NCI-H1436 (cell line): ENCODE measurements at places on chromosomes 13 and 19.

DNA sequence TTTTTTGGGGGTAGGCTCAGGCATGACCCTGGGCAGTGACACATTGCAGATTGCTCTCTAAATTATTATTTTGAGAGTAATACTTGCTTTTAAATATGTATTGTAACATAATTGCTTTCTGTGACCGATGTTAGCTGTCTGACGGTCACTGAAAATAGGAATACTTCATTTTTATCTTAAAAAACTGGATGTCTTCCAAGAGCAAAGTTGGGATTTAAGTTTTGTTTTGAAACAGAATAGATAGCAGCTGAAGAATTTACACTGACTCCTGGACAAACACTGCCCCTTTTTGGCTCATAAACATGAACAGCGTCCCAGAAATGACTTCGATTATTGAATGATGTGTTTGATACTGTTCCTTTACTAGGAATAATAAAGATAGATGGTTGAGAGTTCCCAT lies 535.9 kb downstream of the GPC5 start:
- no peak for DNase-seq

DNA sequence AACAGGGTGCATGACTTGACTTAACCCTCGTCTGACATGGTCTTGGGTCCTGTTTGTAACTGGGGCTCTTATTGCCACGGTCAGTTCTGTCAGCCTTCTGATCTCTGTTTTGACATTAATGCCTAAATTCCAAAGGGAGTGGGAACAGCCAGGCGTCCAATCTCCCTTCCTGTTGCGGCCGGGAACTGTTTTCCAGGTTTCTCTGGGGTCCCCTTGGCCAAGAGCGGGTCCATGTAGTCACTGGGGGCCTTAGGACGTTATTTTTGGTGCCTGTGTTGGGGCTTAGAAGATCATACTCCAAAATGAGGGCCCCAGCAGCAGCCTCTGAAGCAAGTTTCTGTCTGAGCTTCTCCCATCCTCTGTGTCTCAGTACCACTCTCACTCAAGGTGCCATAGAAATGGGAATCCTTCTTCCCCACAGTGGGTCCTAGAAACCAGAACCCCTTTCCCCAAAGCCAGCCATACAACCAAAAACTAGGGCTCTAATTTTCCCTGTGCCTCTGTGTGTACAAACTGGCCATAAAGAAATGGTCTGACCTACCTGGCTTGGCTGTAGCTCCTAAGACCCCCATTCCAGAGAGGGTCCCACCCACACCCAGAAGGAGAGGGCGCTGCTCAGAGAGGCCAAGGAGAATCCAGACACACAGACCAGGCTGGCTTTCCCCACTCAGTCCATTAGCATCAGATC lies 50.4 kb downstream of the C13orf46 start:
- no peak for DNase-seq

DNA sequence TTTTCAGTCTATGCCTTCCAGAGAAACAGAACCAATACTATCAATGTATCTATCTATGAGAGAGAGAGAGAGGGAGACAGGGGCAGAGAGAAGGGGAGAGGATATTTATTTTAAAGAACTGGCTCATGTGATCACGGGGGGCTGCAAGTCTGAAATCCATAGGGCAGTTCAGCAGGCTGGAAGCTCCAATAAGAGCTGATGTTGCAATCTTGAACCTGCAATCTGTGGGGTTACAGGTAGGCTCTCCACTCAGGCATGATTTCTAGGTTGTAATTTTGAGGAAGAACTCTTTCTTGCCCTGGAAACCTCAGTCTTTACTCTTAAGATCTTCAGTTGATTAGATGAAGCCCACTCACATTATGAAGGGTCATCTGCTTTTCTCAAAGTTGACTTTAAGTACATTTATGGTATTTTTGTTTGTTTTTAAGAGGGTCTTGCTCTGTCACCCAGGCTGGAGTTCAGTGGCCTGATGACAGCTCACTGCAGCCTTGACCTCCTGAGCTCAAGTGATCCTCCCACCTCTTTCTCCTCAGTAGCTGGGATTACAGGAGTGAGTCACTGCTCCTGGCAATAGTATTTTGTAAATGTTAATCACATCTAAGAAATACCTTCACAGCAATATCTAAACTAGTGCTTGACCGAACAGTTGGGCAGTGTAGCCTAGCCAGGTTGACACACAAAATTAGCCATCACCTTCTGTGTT lies 376.4 kb downstream of the FGF9 start:
- no peak for DNase-seq

DNA sequence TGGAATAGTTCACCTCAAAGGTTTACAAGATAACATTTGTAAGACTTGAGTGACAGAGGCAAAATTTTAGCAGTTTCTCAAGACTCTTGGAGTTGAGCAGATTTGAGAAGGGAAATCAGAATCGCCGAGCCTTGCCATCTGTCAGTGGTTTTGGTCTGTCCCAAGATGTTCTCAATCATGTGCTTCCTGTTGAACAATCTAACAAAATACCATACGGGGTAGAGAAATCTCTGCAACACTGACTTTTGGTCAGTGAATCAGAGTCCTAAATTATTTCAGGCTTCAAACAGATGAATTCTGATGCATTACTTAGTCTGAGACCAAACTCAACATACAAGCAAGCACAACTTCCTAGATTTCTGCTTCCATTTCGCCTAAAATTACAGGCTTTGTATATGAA lies 3.8 kb downstream of the KCTD12 start:
- DNase-seq = no peak

DNA sequence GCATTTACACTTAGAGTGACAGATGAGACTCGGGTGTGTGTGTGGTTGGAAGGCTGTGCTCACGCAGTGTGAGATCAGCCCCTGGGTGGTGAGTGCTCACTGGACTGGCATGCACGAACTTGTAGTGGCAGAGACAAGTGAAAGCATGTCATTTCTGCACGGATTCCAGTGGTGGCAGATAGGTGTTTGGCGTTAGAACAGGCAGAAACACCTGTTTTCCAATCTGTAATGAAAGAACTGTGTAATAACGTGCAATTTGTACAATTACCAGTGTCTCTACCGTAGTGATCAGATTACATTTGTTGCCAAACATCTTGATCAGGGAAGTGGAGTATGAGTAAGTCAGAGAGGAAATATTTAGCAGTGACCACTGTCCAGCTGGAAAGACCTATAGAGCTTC lies 8.2 kb downstream of the LAMP1 start:
- DNase-seq = no peak

- no peak for DNase-seq
Measured at GRCh38 chr19:2327773-2328400, 499 bp downstream of the LSM7 start.

- DNase-seq = no peak
Measured at GRCh38 chr13:90950160-90950559, 397.3 kb upstream of the MIR17HG start.

- no peak for DNase-seq
Measured at GRCh38 chr19:35006342-35006998, 6.3 kb downstream of the GRAMD1A start.

DNA sequence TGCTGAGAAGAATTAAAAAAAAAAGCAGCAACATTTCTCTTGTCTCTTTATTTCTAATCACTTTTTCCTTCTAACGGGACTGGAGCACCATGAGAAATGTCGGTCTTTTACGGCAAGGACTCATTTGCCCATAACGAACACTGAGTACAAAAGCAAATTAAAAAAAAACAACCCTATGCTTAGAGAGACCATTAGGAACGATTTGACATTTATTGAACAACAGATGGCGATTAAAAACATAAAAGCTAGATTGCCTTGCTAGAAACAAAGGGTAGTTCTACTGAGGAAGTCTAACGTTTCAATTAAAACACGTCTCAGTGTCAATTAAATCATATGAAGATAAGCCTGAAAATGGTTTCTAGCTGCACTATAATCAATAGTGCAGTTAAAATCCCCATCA lies 51.1 kb downstream of the OLFM4 start:
- peak; percentile 26 for DNase-seq

DNA sequence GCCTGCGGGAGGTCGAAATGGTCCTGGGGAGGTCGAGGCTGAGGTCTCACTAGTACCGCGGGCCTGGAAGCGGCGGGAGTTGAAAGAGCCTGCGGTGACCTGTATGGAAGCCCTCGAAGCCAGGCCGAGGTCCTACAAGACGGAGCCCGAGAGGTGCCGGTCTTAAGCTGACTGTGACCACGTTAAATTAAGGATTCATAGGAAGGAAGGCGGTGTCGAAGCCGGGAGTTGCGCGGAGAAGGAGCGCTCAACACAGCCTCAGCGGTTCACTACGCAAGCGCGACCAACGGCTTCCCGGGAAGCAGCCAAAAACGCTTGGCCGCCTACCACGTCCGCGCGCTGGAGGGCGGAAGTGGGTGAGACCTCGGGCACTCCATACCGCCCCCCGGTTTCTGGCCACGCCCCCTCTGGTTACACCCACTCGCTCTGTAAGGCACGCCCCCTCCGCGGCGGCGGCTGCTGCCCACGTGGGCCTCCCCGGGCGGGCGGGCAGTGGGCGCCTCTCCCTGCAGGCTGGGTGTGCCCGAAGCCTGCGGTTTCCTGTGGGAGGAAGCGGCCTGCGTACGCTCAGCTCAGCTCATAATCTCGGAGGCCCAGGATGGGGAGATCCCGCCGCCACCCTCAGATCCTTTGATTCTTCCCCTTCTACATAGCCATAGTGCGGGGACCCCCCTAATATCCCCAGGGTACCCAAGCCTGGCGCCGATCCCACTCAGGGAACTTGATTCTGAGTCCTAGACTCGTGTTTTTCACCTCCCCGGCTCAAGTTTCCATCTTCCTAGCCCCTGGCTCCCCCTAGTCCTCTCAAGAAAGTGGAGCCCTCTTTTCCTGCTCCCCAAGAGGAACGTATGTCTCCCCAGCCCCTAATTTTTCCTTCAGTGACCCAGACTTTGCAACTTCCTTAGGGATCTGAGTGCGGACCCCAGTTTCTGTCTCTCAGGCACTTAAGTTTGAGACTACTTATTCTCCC lies 3.4 kb upstream of the EMP3 start:
- DNase-seq = peak; percentile 99

DNA sequence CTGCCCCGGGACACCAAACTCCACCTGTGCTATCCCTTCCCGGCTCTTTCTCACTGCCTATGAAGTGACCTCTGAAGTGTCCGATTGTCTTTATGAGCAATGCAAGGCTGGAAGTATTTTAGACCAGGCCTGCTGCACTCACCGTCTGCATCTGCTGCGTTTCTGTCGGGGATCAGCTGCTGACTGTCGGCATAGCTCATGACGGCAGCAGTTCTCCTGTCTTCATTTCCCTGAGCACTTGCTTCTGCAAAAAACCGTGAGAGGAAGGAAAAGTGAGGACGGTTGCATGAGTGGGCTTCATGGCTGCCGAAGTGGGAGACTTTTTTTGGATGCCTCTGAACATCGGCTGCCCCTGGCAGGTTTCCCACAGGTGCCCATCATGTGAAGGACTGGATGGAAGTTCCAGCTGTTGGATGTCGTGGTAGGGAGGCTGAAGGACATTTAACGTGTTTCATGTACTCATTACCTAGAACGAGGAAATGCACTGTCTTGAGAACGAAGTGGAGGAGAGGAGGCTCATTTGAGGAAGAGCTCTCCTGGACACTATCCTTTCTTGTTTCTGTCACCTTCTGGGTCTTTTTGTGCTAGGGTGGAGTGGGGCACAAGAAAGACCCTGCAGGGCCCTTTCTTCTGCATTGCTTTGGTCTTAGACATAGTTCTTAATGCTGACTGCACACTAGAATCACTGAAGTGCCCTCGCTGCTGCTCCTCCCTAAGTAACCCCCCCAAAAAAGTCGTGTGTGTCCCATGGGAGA lies 94.7 kb downstream of the RNASEH2B start:
- no peak for DNase-seq

DNA sequence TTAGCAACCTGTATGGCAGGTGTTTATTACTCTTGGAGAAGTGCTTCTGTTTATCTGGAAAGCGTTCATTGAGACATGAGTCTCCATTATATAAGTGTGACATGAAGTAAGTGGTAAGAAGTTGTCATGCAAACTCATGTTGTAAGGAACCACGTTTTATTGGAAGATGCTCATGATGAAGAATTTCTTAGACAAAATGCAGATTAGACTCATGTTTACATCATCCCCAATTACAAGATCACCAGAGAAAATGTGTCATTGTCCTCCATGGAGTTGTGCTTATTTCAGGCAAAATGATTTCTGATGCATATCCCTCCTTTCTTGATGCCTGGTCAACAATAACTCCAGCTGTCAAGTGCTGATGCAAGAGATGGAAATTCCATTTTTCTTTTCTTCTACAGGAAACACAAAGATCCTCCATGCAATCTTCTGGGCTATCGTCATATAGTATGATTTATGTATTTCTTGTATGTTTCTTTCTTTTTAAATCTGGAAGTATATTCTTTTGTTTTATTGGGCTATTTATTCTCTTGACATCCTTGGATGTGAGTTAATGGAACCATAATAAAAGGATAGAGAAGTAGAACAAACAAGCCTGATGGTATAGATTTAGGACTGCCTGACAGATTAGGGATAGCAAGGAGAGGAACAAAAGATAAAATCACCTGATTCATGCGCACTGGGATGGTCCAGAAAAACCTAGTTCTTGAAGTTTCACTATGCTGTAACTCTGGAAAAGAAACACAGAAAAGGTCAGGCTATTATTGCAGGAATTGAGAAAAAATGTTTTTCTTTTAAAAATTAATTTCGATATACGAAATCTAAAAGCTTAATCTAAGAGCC lies 50.7 kb upstream of the DIAPH3 start:
- DNase-seq = no peak

DNA sequence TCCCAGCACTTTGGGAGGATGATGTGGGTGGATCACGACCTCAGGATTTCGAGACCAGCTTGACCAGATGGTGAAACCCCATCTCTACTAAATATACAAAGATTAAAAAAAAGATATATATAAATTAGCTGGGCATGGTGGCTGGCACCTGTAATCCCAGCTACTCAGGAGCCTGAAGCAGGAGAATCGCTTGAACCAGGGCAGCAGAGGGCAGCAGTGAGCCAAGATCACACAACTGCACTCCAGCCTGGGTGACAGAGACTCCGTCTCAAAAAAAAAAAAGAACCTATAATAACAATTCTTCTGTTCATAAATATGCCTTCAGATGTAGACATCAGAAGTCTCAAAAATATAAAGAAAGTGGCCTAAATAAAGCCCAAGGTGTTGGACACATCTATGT lies 7.6 kb downstream of the ZNF737 start:
- no peak for DNase-seq

GRCh38 chr19:53132141-53132991 lies at the start of gene ZNF415:
ZNF415 (minus strand) TSS chr19:53132910; CDS start chr19:53122676, 10,234 bp downstream.
- no peak for DNase-seq
